ENCODE measurements at places on chromosomes 6 and 20. TPM values are rescaled to one million over a fixed set of nuclear protein-coding genes. Genes with fewer than 3 reads are reported as not detected.

GRCh38 chr6:32076321-32076809, 32.8 kb downstream of the TNXB start:
- DNase-seq: no peak

GRCh38 chr6:25038999-25039398, 103.2 kb upstream of the RIPOR2 start:
- DNase-seq: no peak

GRCh38 chr6:46014046-46014445, 1.6 kb downstream of the CLIC5 start:
- DNase-seq: no peak

DNA sequence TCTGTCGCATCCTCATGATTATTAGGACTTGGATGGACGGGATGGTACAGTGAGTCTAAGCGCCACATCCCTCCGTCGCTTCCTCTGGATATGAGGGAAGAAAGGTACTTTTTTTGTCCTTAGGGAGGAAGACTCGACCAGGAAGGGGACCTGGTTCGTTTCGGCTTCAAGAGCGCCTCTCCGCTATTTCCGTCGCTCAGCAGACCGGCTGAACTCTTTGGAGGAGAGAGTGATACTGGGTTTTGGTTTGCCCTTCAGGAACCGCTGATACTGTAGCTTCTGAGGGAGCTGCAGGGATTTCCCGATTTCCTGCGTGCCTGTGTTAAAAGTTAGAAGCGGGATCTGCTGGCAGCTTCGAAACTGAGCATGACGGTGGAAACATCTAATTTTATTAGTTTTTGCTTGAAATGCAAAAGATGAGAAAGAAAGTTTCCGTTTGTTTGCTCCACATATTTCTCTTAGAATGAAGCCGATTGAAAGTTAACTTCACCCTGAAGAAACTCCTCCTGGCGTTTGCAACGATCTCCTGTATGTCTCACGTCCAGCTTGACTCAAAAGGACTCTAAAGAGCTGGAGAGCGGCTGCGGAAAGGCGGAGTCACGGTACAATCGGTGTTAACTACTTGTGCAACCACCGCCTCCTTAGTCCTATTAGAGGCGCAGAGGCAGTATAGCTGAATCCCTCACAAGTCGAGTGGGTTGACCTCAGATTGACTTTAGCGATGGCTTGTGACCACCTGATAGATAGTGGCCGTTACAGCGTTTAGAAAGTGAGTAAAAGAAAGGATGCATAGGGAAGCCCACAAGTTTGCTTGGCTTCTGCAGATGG, 129.4 kb downstream of the TRIM27 start:
- DNase-seq: peak; percentile 29

- DNase-seq: peak; percentile 25
Measured at GRCh38 chr6:155185544-155185943, 78.3 kb upstream of the CLDN20 start.

GRCh38 chr6:168618546-168619315, 177.7 kb downstream of the SMOC2 start:
- DNase-seq: no peak

GRCh38 chr20:51388756-51389542, 153.6 kb downstream of the NFATC2 start:
- peak; percentile 80 for DNase-seq

DNA sequence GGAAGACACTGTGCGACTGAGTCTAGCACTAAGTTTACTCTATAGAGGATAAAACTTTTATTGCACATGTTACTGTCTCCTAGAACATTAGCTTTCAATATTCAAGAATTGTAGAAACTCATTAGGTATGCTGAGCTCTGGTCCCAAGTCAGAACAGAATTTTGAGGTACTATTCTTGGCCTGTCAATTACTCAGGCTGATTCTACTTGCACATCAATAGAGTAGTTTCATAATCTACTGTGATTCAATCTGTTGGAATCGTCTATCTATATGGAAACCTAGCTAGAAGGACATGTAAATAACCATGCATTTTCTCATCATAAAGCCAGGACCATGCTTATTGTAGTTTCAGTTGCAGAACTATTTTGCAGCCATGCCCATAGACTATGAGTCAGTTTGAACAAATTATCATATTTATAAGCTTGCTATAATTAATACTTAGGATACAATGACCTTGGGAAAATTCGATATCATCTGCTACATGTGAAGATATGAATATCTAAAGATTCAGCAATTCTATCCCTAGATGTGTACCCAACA, 41.6 kb downstream of the FLRT3 start:
- DNase-seq: no peak

DNA sequence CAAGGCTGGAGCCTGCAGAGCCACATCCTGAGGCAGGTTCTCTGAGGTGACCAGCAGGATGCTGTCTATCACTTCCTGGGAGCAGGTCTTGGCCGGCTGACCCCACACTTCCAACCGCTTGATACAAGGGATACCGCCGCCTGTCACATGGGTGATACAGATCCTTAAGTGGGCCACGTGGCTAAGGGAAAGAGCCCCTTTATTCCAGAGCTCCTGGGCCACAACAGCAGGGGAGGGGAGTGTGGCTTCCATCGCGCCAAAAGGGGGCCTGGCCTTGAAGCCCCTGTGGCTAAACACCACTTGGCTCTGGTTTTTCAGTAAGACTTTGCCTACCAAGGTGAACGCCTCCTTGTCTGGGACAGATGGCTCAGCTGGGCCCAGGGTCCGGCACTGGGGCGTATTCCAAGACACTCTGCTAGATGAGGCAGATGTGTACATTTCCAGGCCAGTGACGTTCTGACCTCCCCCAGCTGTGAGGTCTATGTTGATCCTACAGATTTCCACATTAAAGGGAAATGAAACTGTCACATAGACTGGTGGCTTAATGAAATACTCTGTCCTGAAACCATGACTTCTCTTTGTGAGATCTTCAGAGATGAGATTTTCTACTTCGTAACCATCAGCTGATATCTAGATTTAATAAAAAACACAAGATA, 37.6 kb upstream of the AVP start:
- no peak for DNase-seq

GRCh38 chr20:17233626-17234025, 6.8 kb downstream of the PCSK2 start:
- no peak for DNase-seq

- no peak for DNase-seq
Measured at GRCh38 chr20:46089167-46089416, 670 bp downstream of the NCOA5 start.

DNA sequence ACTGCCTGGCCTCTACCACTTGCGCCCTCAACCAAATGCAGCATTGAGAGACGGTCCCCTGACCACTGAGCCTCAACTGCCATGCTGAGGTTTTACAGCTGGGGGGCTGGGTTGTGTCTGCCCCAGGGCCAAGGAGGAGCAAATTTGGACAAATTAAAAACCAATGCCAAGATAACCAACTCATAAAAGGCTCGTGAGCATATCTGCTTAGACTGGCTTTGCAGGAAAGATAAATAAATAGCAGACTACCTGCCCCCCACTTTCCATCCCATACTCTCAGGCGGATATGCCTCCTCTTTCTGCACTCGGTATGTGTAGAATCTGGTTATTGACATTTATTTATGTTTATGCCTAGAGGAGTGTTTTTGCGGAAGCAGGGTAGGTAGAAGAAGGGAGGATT, 76.8 kb downstream of the ZDHHC14 start:
- DNase-seq: no peak

GRCh38 chr6:158293122-158293521, 19.1 kb upstream of the TULP4 start:
- no peak for DNase-seq

DNA sequence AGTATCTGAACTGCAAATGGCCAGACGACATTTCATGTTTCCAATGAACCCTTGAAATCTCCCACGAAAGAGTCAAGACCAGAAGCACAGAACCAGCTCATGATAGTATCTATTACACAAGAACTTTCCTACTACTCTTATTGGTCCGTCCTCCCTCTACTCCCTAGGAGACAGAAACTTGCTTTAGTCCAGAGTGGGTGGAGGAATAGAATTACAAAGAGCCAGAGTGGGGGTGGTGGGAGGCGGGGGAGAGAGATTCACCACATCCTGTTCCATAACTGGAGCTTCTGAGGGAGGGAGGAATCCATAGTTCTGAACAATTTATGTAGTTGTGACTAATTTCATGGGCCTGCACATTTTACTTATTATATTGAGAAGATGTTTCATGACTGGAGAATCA, 18.5 kb upstream of the WFDC10A start:
- DNase-seq: no peak

DNA sequence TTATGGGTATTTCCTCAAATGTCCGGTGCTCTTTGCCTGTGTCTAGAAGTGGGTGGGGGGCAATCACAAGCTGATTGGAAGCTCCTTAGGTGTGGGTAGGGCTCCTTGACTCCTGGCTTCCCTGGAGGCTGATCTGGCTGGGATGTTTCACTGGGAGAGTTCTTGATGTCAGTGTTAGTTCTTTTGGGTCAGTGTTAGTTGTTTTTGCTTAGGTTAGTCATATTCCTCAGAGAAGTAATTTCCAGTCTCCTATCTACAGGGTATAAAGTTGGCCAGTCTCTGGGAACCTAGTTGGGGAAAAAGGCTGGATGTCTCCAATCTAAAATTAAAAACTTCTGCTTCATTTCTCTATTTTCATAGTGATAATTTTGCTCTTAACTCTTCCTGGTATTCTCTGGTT, 23.6 kb downstream of the CDC5L start:
- peak; percentile 57 for DNase-seq

DNA sequence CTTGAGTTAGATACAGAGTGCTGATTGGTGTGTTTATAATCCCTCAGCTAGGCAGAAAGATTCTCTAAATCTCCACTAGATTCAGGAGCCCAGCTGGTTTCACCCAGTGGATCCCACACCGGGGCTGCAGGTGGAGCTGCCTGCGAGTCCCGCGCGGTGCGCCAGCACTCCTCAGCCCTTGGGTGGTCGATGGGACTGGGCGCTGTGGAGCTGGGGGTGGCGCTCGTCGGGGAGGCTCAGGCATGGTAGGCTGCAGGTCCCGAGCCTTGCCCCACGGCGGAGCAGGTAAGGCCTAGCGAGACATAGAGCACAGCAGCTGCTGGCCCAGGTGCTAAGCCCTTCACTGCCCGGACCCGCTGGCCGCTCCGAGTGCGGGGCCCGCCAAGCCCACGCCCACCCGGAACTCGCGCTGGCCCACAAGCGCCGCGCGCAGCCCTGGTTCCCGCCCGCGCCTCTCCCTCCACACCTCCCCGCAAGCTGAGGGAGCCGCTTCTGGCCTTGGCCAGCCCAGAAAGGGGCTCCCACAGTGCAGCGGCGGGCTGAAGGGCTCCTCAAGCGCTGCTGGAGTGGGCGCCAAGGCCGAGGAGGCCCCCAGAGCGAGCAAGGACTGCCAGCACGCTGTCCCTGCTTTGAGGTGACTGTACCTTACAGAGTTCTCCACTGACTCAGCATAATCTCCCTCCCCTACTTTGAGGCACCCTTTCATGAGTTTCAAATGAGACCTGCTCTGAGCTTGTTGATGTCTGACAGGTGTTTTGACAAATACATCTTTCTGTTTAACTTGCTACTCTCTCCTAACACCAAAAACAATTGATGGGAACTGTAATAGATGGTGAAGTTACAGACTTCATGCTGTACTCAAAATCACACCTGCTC, 3.9 kb upstream of the SSR1 start:
- DNase-seq: no peak

DNA sequence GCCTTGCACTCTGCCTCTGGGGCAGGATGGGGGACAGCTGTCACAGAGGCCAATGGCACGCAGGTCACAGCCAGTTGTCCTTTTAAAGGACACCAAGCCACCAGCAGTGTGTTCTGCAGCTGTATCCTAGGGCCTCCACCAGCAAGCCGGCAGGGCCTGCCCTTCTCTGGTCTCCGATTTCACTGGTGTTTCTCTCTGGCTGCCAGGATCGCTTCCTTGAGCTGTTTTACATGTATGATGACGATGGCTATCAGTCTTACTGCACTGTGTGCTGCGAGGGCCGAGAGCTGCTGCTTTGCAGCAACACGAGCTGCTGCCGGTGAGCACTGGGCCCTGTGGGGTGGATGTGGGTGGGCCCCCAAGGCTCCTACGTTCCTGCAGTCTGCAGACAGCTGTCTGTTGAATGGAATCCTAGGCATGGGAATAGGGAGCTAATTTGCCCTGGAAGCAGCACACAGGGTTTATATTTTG, 22.7 kb upstream of the MAPRE1 start:
- no peak for DNase-seq

DNA sequence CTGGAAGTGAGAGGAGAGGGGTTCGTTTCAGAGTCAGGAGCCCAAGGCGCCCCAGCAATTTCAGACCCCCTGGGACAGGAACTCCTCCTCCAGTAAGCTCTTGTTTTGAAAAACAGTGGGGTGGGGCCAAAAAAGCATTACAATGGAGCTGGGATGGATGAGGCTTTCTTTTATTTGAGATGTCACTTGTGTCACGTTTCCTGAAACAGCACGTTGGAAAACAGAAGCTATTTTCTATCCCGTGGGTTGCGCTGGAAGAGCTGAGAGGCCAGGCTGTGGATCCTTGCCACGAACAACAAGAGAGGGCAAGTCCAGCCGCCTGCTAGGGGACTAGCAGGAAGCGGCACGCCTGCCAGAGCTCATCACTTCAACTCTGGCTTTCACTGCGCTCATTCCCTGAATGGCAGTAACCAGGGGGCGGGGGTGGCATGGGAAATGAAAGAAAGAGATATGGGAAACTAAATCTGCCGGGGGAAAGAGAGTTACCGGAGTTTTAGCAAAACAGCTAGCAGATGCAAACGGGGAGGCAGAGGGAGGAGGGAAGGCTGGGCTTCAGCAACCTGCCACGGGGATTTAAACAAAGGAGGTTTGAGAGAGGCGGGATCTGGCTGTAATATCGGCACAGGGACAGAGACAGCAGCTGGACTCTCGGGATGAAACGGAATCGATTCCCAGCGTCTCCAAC, 34.6 kb downstream of the GCNT2 start:
- DNase-seq: peak; percentile 82

- no peak for DNase-seq
Measured at GRCh38 chr6:134607411-134607810, 289.5 kb upstream of the SGK1 start.

DNA sequence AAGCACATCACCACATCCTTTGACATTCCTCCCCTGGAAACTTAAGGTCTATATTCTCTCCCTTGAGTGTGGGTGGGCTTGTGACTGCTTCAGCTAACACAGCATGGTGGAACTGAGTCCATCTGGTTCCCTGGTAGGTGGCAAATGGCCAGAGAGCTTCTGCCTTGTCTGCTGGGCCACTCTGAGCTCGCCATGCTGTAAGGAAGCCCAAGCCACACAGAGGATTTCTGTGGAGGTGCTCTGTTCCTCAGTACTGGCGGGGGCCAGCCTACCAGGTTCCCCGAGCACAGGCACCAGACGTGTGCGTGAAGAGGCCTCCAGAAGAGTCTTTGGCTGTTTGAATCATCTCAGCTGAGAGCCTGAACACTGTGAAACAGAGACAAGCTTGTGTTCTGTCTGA, 41.6 kb upstream of the PMEPA1 start:
- DNase-seq: no peak

- no peak for DNase-seq
Measured at GRCh38 chr20:38170826-38171674, 6.0 kb upstream of the TGM2 start.

- no peak for DNase-seq
Measured at GRCh38 chr6:127812985-127813698, 87.7 kb downstream of the THEMIS start.

- DNase-seq: no peak
Measured at GRCh38 chr6:64996301-64996700, 710.7 kb downstream of the EYS start.

RFX6 gene
- not detected for total RNA-seq

ME1 gene
- 29.3 TPM for total RNA-seq

PAX1 gene
- not detected for total RNA-seq

GABRR1 gene
- not detected for total RNA-seq

GPLD1 gene
- not detected for total RNA-seq

RAB44 gene
- 0.11 TPM for total RNA-seq

PAK5 gene
- total RNA-seq: not detected

PHACTR3 gene
- total RNA-seq: not detected

SEMG1 gene
- not detected for total RNA-seq

IL17A gene
- not detected for total RNA-seq

GSTA1 gene
- total RNA-seq: not detected

UBD gene
- 0.31 TPM for total RNA-seq
